ENCODE measurements at places on chromosomes 16 and 17.

- no peak for DNase-seq
Observed at GRCh38 chr16:89845417-89845816, 17.1 kb downstream of the SPIRE2 start.

DNA sequence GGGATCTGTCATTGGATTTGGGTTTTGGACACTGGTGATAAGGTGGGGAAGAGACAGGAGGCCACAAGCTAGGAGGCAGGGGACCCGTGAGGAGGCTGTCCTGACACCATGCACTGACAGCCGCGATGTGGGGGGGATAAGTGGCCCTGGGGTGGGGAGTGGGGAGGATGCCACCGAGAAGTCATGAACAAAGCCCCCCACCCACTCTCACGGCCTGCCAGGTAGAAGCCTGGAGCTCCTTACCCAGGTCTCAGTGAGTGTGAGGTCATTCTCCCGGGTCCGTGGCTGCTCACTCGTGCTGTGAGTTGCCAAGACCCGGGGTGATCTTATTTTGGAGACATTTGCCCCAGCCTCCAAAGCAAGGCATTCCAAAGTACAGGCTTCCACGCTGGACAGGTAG lies 165.9 kb upstream of the TNRC6C start:
- no peak for DNase-seq

- no peak for DNase-seq
Observed at GRCh38 chr17:17141860-17142552, 64.1 kb downstream of the PLD6 start.

DNA sequence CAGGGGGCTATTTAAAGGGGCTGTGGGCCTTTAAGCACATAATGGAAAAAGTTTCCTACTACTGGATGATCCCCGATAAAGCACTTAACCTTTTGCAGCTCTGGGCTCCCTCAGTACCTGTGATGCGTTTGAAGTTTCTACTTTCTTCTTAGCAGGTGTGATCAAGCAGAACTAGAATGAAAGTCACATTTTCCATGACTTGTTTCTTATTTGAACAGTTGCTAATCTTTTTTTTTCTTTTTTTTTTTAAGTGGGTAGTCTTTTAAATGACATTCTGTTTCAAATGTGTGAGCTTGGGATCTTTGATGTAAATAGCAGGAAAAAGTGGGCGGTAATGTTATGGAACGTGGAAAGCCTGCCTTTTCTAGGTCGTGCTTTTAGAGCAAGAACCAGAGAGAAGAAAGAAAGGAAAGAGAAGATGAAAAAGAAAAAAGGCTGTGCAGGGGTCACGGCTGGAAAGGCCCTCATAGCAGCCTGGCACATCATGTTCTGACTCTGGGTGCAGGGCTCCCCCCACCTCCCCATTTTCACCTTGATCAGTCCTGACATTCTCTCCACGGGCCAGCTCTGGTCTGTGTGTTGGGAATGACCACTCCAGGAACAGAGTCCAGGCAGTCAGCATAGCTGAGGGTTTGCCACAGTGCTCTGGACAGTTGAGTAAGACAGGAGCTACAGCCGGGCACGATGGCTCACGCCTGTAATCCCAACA lies 150.6 kb downstream of the CLEC16A start:
- DNase-seq: no peak

GRCh38 chr17:31679667-31680066 lies 179.4 kb downstream of the COPRS start:
- no peak for DNase-seq

DNA sequence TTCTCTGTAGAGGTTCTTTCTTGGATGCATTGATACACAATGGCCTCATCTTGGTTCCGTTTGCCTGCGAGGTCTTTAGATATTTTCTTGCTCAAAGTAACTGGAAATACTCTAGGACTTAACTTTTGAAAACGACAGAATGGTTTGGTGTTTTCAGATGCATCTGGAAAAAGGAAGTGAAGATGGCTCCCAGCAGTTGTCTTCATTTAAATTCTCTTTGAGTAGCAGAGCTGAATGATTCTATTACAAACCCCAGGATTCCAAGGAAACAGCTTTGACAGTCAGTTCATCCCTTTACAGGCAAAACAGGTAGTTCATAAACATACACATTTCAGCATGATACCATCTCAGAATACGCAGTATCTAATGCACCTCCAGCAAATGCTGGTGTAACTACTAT lies 54.8 kb downstream of the PSMD12 start:
- no peak for DNase-seq

DNA sequence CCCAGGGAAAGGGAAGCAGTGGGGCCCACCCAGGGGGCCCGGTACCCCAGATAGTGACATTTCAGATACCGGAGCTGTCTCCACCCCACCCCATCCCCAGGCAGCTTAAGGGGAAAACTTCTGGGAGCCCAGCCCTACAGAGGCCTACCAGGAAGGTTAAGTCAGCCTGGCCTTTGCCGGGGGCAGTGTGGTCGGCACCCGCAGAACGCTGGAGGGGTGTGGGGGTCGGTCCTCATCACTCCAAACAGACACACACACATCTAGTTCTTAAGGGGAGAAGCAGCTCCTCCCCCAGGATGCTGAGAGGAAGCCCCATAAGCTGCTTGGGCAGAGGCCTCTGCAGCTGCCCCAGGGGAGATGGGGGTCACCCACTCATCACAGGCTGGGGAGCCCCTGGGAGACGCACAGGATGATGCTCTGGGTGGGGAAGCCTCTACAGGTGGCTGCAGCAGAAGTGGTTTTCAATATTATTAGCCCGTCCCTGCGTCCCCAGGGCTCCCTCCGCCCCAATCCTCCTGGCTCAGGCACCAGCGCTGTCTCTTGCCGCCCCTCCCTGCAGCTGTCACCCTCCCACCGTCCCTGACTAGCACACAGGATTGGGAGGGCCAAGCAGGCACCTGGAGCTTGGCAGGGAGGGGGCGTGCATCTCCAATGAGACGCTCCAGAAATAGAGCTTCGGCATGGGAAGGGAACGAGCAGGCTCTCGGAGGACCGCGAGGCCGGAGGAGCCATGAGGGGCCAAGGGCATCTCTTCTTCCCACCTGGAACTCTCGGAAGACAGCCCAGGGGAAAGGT lies 1.4 kb upstream of the ABR start:
- DNase-seq: no peak

GRCh38 chr17:42311240-42312034 lies 23.1 kb downstream of the STAT5A start:
- DNase-seq: peak; percentile 89

GRCh38 chr16:20611350-20611902 lies 35.3 kb upstream of the ACSM2B start:
- no peak for DNase-seq

- no peak for DNase-seq
Observed at GRCh38 chr17:71725811-71726210, 395.0 kb upstream of the SOX9 start.

- DNase-seq: no peak
Observed at GRCh38 chr16:61403386-61403785, 632.9 kb downstream of the CDH8 start.

DNA sequence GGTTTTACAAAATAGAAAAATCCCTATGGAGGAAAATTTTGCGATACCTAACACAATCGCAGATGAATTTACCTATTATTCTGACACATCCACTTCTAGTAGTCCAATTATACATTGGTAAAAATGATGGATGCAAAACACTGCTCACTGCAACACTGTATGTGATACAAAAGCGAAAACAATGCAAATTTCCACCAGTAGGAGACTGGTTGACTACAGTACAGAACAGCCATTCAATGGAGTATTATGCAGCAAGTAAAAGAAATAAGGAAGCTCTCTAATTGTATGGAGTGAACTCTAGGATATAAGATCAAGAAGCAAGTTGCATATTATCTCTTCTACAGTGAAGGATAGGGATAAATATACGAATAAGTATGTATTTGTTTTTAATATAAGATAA lies 48.5 kb downstream of the SETD6 start:
- DNase-seq: no peak

DNA sequence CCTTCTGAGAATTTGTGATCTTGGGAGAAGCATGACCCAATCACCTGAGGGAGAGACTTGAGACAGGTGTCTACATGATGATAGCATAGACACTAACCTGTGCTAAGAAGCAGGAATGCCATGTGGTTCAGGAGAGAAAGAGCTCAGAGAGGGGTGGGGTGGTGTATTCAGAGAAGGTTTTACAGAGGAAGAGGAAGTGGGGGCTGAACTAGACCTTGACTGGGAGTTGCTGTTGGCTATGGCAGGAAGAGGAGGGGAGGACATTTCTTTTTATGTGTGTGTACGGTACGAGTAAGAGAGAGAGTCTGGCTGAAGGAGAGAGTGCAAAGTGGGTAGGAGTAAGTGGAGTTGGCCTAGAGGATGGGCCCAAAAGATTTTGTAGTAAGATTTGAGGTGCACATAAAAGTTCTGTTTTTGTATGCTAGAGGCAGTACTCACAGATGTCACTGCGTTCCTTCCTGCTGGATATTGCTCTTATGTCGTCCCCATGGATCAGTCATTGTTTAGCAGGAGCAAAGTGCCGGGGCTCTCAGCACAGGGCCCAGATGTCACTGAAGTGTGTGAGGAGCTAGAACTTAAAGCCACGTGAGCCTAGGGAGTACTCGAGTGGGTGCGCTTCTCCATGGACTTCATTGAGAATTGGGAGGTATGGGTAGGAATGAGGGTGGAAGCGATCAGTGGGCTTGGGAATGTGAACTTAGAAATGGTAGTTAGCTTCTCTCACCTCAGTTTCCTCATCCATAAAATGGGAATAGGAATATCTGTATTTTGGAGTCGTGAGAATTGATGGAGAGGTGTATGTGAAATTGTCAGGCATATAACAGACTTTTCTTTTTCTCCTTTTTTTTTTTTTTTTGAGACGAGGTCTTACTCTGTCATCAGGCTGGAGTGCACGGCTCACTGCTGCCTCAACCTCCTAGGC lies 22.1 kb downstream of the SLC7A6 start:
- no peak for DNase-seq

DNA sequence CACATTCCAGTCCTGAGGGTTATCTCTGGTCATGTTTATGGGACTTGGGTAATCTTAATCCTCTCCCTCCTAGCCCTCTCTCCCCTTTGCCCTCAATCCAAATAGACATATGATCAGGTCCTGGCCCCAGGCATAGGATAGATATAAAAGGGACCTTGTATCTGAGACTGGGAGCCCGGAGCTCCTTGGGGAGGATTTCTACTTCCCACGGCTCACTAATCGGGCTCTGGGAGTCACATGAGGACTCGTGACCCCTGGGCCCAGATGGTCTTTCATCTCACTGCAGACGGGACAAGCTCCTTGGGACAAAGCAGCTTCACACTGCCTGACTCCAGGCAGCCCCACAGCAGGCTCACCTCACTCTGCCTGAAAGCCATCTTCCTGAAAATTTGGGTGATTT lies 57.8 kb upstream of the LYRM9 start:
- no peak for DNase-seq

GRCh38 chr17:45018514-45018847 lies 33.0 kb downstream of the DCAKD start:
- DNase-seq: no peak

DNA sequence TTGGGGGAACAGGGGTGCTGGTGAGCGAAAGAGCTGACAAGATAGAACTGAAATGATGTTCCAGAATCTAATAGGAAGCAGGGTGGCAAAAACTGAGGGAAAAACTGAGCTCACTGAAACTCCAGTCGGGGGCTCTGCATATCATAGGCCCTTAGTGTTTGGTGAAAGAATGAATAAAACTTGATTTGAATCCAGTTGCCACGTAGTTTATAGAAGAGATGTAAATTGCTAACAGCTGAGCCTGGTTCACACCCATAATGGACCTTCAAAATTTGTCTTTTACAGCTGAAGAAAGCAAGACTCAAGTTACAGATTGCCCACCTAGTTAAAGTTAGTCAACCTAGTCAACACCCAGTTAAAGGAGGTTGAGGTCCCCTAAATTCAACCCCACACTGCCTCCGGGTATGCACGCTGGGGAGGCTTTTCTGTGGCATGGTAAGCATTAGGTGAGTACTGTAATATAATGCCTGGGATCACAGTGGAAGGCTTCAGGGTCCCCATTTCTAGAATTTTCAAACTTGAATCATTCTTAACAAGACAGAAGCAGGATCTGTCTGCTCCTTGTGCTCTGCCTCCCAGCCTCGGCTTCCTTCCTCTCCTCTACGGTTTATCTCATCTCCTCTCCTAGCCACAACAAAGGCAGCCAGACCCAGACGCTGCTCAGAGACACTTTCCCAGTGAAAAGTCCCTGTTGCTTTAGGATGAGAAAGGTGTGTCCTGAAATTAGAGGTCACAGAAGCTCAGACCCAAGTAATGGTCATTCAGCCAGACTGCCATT lies 26.9 kb upstream of the SUPT4H1 start:
- no peak for DNase-seq

GRCh38 chr17:1847191-1847590 lies 17.4 kb downstream of the RPA1 start:
- DNase-seq: no peak

DNA sequence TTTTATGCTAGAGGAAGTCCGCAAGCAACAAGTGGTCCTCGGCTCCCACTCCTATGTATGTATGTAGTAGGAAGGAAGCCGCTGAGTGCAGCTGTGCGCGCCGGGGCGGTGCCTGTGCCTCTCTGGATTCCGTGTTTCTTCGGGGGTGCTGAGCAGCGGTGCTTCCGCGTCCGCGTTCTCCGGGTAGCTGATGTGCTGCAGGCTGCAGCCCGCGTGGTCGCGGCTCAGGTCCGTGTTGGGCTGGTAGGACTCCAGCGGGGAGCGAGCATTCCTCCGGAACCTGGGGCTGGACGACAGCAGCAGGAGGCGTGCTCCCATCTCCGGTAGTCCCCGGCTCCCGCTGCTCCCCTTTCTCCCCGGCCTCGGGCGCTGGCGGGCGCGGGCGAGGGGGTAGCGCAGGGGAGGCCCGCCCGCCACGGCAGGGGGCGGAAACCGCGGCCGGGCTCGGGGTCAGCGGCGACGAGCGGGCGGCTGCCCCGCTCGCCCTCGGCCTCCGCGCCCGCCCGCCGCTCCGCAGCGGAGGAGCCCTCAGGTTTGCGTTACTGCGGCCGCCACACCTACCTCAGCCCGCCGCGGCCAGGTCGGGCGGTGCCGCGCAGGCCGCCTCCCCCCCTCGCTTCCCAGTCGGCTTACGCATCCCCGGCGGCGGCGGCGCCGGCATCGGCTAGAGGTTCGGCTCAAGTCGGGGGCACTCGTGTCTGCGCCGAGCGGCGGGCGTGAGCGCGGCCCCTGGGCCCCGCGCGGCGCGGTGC lies 487 bp downstream of the C17orf67 start:
- DNase-seq: no peak

GRCh38 chr17:82056729-82057621 lies 5.3 kb downstream of the GPS1 start:
- no peak for DNase-seq

GRCh38 chr16:55542459-55543082 lies 23.9 kb upstream of the CAPNS2 start:
- no peak for DNase-seq
